Occipital lobe (tissue), 3 donors: ENCODE measurements at places on chromosomes 1 and 21. TPM values are rescaled to one million over a fixed set of nuclear protein-coding genes. Genes with fewer than 3 reads are reported as not detected.

Gene L1TD1
- total RNA-seq: not detected

Gene KHDC4
- 37.6 TPM for total RNA-seq

Gene APOBEC4
- total RNA-seq: not detected

Gene GSTM5
- 1.9 TPM for total RNA-seq

Gene OTUD3
- total RNA-seq: 14.2 TPM

Gene ANGPTL3
- total RNA-seq: not detected

Gene SYDE2
- 2.3 TPM for total RNA-seq

Gene CLIC6
- total RNA-seq: 0.31 TPM
